Stimulated activated CD8-positive, alpha-beta memory T cell treated with anti-CD3 and anti-CD28 coated beads, Interleukin-12 subunit alpha, Interleukin-12 subunit beta, amount 100 ng/mL, for 1 hour (primary cell): ENCODE measurements at places on chromosomes 4 and X.

DNA sequence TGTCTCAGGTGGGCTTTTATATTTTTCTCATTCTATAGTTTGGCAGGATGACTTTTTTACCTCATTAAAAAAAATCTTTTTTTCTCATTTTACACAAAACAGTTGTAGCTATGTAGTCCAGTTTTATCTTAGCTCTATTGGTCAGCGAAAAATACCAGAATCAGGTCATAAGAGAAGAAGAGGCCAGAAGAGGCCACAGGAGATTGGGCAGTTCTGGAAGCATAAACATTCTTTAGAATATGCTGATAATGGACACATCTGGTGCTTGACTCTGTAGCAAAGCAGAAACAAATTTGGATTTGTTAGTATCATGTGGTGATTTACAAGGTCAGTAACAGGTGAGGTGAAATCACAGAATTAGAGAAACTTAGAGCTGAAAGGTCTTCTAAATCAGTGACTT is 66.6 kb upstream of the ARHGAP24 start:
- DNase-seq, result no peak

DNA sequence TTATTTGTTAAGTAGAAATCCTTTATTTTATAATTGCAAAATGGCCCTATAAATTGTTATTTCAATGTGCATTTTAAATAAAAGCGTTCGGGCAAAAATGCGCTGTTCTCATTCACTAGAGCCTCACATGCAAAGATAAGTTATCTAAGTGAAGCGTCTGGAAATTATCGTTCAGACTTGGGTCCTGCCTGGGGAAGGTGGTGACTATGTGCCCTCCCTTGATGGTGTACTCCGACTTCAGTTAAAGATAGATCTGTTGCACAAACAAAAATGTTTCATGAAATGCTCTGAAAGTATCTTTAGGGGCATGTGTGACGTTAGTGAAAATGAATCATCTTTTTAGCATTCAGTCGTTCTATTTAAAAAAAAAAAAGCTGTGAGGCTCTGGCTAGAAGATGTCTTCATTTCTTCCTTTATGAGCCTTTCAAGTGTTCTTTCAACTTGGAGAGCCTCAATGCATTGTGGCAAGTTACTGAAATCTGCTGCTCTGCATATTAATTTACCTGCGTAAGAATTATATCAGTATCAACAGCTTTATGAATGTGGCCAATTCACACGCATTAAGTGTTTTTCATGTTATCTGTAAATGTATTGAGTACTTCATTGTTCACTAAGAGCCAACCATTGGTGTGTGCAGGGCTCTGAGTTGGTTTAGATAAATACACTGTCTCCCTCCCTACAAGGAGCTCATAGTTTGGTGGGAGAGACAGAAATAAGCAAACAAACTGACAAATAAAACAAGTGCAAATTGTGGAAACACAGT is 83.0 kb downstream of the AFF1 start:
- DNase-seq, result no peak

- DNase-seq, result no peak
Observed at GRCh38 chr4:145177906-145178538, 2.4 kb downstream of the OTUD4 start.

GRCh38 chrX:150565551-150565950 is 2.9 kb upstream of the MTM1 start:
- DNase-seq, result no peak

DNA sequence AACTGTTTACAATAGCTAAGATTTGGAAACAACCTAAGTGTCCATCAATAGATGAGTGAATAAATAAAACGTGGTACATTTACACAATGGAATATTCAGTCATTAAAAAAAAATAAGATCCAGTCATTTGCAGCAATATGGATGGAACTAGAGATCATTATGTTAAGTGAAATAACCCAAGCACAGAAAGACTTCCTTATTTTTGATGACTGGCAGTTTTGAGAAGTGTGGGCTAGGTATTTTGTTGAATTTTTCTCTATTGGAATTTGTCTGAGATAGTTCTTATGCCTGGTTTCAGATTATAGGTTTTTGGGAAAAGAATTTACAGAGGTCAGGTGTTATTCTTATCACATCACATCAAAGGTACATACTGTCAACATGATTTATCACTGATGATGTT is 293.8 kb upstream of the ARSJ start:
- no peak for DNase-seq

- no peak for DNase-seq
Observed at GRCh38 chr4:72768364-72768763, 199.3 kb upstream of the ADAMTS3 start.

DNA sequence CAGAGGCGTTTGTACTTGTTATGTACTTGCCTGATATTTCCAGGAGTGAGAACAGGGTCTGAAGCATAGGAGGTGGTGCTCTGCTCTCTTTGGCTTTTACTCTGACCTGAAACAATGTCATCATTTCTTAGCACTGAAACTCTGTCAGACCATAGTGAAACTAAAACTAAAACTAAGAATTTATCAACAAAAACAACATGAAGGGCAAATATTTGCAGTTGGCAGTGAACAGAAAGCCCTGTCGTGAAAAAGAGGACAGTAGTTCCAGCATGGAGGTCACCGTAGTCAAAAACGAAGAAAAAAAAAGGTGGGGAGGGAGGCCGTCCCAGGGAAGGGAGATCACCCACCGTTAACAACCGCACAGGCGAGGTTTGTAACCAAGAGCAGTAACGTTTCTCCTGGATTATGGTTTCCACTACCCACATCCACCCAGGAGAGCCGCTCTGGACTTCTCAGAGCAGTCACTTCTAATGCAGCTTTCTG is 97.5 kb downstream of the ANK2 start:
- DNase-seq, result no peak

- no peak for DNase-seq
Observed at GRCh38 chrX:108947205-108947604, 210.8 kb upstream of the IRS4 start.
